Large intestine (tissue), 12 donors: ENCODE measurements at places on chromosomes 5 and 9. TPM values are rescaled to one million over a fixed set of nuclear protein-coding genes. Genes with fewer than 3 reads are reported as not detected.

- DNase-seq: no peak
Observed at GRCh38 chr5:9692576-9692975, 62.4 kb upstream of the TAS2R1 start.

DNA sequence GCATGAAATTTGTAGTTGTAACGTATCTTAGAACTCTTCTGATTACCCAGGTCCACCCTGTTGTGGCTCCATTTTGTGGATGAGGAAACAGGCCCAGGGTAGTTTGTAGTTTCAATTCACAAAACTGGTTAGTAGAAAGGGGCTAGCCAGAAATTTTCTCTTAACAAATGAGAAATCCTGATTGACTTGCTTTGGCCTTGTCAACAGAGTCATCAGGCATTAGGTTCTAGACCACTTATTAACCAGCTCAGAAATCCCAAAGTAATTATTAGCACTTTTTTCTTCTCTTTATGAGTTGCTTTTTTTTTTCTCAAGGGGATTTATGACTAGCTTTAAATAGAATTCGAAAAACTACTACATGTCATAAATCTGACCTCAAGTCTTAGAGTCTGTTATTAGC lies 160.2 kb downstream of the SH3GL2 start:
- no peak for DNase-seq

DNA sequence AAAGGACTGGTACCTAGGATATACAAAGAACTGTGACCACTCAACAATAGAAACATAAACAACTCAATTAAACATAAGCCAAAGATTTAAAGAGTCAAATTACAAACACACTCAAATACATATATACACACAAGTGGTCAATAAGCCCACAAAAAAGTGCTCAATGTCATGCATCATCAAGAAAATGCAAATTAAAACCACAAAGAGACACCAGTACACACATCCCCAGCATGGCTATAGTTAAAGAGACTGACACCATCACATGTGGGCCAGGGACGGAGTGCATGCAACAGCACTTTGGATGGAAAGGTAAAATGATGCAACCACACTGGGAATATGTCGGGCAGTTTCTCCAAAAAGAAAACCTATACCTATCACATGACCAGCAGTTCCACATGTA lies 89.7 kb downstream of the CAAP1 start:
- DNase-seq: no peak

- no peak for DNase-seq
Observed at GRCh38 chr5:135085133-135085935, 51.3 kb upstream of the PITX1 start.

DNA sequence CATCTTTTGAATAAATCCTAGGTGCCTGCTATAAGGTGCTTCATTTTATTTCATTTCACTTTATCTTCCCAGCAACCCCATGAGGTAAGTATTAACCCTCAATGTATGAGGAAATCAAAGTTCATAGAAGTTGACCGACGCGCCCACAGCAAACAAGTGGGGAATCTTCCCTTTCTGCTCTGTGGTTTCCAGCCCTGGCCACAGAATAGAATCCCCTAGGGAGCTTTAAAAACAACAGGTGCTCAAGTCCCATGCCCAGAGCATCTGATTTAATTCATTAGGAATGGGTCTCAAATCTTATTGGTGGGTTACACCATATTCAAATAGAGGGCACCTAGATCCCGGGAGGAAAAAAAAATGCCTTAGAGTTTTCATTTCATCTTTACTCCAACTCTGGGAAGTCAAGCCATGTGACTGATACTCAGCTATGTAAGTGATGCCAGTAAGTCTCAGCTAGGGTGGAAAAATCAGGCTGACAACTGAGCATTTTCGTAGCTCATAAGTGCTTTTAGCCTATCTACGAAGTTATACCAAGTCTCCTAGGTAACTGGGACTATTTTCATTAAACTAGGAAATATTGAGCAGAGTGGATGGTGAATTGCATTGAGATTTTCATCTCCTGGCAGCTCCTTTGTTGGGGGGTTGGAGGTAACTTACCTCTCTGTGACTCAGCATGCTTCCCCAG lies 353.4 kb upstream of the SLC30A5 start:
- no peak for DNase-seq

Gene KCNV2
- polyA plus RNA-seq: 0.09 TPM

Gene KIF24
- 2.0 TPM for polyA plus RNA-seq

Gene RNF44
- polyA plus RNA-seq: 56.3 TPM

Gene ARHGEF39
- 5.2 TPM for polyA plus RNA-seq
